Type B pancreatic cell (in vitro differentiated cells): ENCODE measurements at places on chromosomes 3 and 15. TPM values are rescaled to one million over a fixed set of nuclear protein-coding genes. Genes with fewer than 3 reads are reported as not detected.

DNA sequence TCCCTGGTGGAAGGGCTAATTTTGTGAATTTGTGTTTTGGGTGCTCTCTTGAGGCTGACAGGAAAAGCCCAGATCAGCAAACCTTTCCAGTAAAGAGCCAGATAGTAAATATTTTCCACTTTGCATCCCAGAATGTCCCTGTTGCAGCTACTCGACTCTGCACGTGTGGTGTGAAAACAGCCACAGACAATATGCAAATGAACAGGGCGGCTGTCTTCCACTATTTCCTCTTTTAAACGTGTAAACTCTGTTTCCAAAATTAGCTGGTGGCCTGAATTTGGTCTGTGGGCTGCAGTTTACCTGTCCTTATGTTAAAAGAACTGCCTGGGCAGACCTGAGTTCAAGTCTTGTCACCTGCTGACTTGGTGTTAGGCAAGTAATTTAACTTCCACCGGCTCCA lies 202.7 kb downstream of the EDEM1 start:
- DNase-seq: no peak

DNA sequence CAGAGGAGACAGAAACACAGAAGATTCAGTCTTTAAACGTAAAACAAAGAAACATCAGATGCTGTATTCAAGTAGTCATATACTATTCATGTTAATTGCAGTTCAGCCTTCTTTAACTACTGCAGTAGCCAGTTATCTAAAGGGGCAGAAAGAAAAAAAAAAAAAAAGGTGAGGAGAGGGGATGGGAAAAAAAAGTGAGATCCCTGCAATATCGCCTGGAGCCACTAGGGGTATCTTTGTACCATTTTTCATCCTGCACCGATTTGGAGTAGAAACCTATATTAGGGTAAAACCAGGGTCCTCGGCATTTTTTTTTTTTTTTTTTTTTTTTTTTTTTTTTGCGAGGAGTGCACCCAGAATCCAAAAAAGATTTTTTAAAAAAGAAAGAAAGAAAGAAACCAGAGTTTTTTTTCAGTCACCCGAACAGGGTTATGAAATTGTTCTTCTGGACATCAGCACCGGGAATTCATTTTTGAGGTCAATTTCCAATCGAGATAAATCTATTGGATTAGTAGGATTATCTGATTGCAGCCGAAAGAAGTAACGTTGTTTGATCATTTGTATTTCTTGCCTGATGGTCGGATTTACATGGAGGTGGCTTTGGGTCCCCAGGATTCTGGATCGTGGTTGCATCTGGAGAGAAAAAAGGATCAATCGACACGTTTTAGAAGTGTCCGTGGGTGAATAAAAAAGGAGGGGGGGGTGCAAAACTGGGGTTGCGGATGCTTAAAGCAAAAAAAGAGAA lies 186.7 kb downstream of the NLGN1 start:
- DNase-seq: no peak

The SLC28A2 gene
- total RNA-seq: 0.14 and 2.4 TPM in 2 replicates

The PRR23B gene
- total RNA-seq: not detected in 2 replicates

The BNC1 gene
- total RNA-seq: 2.4 and 7.0 TPM in 2 replicates

The TMEM207 gene
- total RNA-seq: not detected in 2 replicates

The NR2E3 gene
- total RNA-seq: 0.38 and 0.94 TPM in 2 replicates
